ENCODE measurements at places on chromosomes 6 and 20. TPM values are rescaled to one million over a fixed set of nuclear protein-coding genes. Genes with fewer than 3 reads are reported as not detected.

DNA sequence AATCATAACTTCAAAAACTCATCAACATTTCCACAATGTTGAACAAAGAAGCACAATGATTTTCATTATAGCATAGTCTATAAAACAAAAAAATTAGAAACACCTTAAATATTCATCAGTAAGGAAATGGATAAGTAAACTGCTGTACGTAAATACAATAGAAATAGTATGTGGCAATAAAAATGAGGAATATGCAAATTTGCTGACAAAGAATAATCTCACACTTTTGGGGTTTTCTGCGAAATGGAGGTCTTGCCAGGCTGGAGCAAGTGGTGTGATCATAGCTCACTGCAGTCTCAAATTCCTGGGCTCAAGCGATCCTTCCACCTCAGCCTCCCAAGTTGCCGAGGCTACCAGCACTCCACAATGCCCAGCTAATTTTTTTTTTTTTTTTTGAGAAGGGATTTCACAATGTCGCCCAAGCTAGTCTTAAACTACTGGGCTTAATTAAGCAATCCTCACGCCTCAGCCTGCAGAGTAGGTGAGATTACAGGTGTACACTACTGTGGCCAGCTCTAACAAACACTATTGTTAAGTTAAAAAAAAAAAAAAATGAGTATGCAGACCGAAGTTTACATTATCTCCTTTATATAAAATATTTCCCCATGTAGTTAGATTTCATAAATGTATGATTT is 58.8 kb upstream of the SMIM28 start:
- DNase-seq, result no peak

DNA sequence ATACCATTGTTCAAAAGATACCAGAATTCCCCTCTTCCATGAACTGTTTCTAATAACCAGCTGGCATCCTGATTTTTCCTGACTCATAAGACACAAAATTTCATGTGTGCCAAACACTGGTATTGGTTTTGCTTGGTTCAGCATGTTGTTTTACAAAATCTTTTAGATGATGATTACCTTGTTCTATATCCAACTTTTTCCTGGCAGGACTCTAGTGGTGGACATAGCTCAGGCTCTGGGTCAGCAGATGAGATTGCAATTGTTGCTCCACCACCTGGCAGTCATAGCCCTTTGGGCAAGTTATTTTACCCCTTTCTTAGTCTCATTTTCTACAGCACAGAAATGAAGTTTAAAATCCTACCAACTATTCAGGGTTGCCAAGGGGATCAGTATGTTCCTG is 6.2 kb downstream of the TRIM38 start:
- no peak for DNase-seq

DNA sequence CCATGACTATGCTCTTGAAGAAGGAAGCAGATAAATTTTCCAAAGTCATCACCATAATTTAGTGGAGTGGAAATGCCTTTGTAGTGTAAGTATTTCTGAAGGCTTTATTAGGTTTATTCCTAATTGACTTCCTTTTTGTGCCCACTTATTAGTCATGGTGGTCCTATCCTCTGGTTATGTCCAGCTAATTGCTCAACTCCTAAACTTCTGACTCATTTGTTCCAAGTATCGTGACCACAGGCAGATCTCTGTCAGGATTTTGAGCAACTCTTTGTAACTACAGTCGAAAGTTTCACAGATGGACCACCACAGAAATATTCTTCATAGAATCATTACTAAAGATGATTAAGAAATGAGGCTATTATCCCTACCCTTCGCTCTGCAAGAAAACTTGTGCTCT is 315.6 kb upstream of the PTCHD4 start:
- peak; percentile 63 for DNase-seq

- no peak for DNase-seq
Measured at GRCh38 chr20:13059398-13060136, 50.8 kb downstream of the SPTLC3 start.

DNA sequence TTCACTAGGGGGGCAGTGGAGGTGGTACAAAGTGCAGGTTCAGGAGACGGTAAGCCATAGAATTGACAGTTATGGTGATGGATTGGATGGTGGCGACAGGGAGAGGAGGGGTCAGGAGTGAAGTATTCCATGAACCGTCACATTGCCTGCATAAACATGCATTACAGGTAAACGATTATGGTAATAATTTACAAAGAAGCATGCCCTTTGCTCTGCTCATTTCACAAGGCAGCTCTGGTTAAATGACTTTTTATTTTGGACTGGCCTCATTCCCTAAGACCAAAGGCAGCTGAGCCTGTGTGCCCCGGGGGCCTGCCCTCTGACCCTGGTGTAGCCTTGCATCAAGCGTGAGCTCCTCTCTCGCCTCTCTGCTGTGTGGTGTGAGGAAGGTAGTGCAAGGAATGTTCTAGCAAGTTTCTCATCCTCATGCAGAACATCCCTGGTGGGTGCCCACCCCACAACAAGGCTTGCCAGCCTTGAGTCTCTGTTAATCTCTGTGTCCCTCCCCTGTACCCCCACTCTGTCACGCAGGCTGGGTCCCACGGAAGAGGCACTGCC is 59.0 kb downstream of the PPP1R14C start:
- DNase-seq, result no peak

GRCh38 chr6:117928833-117929232 is 21.8 kb downstream of the SLC35F1 start:
- no peak for DNase-seq

GRCh38 chr6:56148488-56149186 is 98.7 kb downstream of the COL21A1 start:
- no peak for DNase-seq

GRCh38 chr20:11406877-11407276 is 510.8 kb upstream of the BTBD3 start:
- DNase-seq, result no peak

- DNase-seq, result no peak
Measured at GRCh38 chr20:3398681-3399252, 8.7 kb downstream of the DNAAF9 start.

DNA sequence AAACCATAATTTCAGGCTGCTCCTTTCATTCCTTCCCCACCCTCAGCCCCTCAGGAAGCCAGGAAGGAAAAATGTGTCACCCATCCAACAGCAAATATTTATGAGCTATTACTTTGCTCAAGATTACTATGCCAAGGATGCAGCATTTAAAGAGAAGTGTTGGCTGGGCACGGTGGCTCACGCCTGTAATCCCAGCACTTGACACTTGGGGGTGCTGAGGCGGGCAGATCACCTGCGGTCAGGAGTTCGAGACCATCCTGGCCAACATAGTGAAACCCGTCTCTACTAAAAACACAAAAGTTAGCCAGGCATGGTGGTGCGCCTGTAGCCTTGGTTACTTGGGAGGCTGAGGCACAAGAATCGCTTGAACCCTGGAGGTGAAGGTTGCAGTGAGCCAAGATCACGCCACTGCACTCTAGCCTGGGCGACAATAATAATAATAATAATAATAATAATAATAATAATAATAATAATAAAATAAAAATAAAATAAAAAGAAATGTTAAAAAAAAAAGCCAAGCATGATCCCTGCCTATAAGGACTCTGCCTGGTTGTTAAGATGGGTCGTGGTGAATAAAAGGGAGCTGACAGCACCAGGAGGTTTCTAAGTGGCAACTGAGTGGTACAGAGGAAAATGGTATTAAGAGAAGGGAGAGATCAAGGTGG is 20.5 kb upstream of the TIAM2 start:
- no peak for DNase-seq

DNA sequence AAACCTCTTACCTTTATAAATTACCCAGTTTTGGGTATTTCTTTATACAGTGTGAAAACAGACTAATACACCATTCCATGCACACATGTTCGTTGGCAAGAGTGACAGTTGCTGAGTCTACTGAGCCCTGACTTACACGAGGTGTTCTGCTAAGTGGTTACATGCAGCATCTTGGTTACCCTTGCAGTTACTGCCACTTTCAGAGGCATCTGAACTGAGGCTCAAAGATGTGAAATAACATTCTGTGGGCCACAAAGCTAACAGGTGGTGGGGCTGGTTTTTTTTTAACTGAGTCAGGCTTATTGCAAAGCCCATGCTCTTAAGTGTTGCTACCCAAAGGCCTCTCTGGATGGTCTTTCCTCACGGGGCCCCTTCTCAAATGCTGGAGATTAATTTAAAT is 54.4 kb upstream of the GTSF1L start:
- no peak for DNase-seq

DNA sequence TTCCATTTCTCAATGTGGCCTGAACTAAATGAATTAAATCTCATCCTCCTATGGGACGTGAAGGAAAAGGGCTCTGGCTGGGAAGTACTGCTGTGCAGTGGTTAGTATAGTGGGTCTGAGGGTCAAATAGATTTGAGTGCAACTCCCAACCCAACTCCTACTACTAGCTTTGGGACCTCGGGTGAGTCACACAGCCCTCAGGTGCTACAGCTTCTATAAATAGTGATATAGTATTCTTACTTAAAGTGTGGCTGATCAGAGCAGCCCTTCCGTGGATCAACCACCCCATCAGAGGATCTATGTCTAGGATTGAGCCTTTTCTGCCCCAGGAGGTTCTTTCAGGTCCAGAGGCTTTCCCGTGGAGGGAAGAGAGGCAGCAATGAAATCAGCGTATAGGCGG is 904 bp upstream of the UST start:
- DNase-seq, result no peak

- no peak for DNase-seq
Measured at GRCh38 chr20:1210501-1210900, 7.2 kb downstream of the C20orf202 start.

DNA sequence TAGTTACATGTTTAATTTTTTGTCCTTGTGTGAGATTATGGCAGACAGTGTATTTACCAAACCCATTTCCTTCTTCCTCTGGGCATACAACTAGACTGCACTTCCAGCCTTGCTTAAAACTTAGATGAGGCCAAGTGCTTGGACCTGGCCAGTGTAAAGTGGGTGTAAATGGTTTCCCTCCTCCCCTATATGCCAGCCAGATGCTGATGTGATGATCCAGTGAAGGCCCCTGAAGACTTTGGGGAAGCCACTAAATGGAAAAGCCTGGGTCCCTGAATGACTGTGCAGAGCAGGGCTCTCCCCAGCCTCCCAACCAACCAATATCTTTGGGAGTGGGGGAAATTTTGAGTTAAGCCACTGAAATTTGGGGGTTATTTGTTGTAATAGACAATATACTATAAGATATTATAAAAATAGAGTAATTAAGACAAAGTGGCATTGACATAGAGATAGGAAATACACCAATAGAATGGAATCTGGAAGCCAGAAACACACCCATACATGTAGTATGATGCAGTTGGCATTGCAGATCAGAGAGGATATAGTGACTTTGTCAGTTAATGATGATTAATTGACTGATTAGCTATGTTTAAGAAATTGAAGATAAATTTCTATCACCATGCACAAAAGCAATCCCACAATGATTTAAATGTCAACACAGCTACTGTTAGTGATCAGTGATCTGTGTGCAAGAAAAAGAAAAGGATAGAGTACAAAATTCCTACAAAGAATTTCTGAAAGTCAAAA is 10.4 kb upstream of the SNX9 start:
- DNase-seq, result no peak

DNA sequence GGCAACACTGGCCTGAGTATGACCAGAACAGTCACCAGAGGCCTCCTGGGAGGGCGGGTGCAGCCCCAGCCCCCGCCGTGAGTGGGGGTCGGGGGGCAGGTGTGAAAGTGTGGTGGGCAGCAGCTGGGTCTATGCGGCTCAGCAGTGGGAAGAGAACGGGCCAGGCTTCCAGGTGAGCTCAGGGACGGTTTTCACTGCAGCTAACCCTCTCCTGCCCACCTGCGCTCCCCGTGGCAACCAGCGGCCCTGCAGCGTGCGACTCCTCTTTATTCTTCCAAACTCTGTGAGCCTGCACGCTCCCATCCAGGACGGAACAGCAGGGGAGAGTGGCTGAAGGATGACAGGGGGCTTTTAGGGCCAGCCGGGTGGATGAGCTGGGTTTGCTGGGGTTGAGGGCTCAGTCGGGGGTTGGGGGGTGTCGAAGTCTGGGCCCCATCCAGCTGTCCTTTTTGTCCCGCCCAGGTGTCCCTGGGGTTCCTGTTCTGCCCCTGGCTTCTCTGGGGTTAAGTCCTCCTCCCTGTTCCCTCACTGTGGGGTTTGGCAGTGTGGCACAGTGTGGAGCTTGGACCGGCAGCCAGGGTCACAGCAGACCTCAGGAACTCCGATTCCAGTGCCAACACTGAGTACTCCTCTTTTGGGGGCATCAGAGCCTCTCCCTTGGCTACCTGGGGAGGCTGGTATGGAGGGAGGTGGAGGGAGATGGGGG is 859 bp upstream of the BIRC7 start:
- DNase-seq, result no peak

DNA sequence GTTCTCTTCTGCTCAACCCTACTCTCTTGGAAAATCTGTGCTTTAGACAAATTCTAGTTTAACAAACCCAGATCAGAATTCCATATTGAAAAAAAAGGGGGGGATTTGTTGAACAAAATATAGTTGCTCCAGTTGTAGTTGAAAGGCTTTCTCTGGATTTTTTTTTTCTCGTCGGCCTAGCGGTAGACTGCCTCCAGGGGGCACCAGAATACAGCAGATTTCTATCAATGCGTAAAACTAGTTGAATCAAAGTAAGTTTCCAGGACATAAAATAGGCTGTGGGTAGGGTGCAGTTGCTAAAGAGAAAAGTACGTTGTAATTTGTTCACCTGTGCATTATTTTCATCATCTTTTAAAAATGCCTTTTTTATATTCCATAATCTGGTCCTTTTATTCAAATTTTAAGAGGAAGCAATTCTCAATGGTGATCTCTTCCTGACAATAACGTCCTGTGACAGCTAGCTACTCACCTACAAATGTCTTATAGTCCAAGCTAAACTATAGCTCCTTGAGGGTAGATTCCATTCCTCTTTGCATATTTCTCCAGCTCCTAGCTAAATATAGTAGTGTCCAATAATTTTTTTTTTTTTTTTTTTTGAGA is 105.4 kb downstream of the PERP start:
- DNase-seq, result no peak

GRCh38 chr6:165968408-165968807 is 199.2 kb downstream of the TBXT start:
- DNase-seq, result no peak

- DNase-seq, result no peak
Measured at GRCh38 chr6:3366596-3367413, 90.0 kb downstream of the SLC22A23 start.

GRCh38 chr6:122869437-122870024 is 80.5 kb downstream of the SMPDL3A start:
- peak; percentile 62 for DNase-seq

Gene C6orf141
- 2.6 TPM for total RNA-seq

Gene RHAG
- not detected for total RNA-seq

Gene KIF13A
- total RNA-seq, result 12.7 TPM

Gene BPIFB1
- 0.56 TPM for total RNA-seq

Gene TCFL5
- total RNA-seq, result 10.3 TPM

Gene SLC22A16
- not detected for total RNA-seq

Gene SYCP2
- 0.23 TPM for total RNA-seq

Gene SNAP25
- total RNA-seq, result 1.2 TPM

Gene SLC35F1
- total RNA-seq, result 0.18 TPM

Gene OPRL1
- 0.23 TPM for total RNA-seq

Gene DDX27
- 33.9 TPM for total RNA-seq
